ENCODE measurements at places on chromosomes 12 and 14.

DNA sequence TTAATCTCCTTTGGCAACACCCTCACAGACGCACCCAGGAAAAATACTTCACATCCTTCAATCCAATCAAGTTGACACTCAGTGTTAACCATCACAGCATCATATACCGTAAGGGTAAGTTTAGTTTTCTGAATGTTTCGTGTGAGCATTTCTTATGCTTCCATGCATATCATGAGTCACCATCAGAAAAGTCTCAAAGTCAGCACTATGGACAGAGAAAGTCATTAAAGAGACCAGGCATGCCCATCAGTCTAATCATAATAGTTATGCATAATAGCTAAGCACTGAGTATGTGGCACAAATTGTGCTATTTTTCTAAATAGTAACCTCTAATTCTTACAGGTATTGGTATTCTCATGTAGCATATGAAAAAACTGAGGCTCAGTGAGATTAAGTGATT lies 158.8 kb upstream of the PRMT8 start:
- DNase-seq = no peak

DNA sequence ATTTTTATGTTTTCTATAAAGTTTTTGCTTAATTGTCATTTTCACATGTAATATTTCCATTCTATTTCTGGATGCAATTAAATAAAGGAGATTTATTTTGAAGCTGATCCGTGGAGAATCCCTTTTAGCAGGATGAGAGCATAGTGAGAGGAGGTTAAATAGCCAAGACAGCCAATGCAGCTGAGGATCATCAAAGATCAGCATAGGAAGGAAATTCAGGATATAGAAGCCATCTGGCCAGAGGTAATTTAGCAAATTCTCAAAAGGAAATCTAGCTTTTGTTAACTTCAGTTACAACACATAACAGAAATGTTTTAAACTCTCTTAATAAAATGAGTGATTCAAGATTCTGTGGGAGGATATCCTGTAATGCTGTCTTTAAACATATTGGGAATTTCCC lies 122.8 kb upstream of the PDE3A start:
- DNase-seq = no peak

- no peak for DNase-seq
Measured at GRCh38 chr12:104964856-104965205, 6.7 kb upstream of the SLC41A2 start.

DNA sequence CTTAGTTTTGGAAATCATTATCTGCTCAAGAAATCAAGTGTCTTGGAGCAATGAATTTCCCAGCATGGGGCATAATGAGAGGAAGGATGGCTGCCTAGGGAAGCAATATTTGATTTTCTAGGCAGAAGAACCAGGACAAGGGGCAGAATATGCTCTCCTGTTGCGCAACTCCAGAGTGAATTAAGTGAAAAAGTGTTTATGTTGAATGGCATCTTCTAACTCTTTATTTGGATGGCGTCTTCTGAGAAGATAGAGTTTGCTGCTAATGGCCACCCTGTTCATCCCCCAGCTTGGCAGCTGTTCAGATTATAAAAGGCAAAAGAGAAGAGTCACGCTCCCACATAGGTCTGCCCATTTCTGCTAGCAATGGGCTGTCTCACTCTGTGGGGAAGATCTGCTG lies 1278.1 kb downstream of the AACS start:
- DNase-seq = no peak

- DNase-seq = no peak
Measured at GRCh38 chr12:55760663-55761062, 17.7 kb downstream of the GDF11 start.

GRCh38 chr12:10243818-10244520 lies 31.3 kb downstream of the GABARAPL1 start:
- DNase-seq = peak; percentile 51

DNA sequence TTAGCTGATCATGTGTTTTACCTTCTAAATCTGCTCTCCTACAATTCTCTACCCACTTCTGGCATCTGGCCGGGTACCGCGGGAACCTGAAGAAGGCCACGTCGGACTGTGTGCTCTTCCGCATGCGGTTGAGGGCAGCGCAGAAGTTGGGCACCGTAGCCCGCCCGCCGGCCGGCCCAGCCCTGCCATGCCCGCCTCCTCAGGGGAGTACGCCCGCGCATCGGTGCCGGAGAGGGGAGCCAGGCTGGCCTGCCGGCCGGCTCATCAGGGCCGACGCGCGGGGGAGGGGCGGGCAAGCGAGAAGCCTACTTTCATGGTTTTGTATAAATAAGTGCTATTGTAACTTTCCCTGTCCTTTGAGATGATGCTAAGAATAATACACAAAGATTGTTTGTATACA lies 19.9 kb upstream of the ADAMTS20 start:
- no peak for DNase-seq

- DNase-seq = no peak
Measured at GRCh38 chr12:93272997-93273396, 104.7 kb upstream of the NUDT4 start.

DNA sequence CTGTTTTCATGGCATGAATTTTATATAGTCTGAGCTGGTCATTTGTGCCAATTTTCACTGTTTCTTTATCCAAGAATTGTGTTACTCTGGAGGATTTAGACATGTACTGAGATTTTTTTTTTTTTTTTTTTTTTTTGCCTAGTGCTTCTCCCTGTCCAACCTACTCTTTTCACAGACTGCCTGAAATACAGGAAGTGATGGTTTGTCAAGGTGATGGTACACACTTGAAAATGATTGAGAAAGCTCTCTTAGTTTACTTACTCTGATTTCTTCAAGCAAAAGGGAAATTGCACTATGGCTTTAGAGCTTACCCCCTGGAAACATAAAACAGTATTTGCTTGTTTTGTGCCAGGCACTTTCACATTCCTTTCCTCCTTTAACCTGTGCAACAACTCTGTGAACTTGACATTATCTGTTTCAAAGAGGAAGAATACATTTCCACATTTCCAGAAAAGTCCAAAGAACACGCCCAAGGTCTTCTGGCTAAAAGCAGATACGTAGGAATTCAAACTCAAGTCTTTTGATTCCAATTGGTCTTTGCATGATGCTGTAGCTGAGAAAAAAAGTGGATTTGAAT lies 181.1 kb downstream of the SLC15A5 start:
- no peak for DNase-seq

DNA sequence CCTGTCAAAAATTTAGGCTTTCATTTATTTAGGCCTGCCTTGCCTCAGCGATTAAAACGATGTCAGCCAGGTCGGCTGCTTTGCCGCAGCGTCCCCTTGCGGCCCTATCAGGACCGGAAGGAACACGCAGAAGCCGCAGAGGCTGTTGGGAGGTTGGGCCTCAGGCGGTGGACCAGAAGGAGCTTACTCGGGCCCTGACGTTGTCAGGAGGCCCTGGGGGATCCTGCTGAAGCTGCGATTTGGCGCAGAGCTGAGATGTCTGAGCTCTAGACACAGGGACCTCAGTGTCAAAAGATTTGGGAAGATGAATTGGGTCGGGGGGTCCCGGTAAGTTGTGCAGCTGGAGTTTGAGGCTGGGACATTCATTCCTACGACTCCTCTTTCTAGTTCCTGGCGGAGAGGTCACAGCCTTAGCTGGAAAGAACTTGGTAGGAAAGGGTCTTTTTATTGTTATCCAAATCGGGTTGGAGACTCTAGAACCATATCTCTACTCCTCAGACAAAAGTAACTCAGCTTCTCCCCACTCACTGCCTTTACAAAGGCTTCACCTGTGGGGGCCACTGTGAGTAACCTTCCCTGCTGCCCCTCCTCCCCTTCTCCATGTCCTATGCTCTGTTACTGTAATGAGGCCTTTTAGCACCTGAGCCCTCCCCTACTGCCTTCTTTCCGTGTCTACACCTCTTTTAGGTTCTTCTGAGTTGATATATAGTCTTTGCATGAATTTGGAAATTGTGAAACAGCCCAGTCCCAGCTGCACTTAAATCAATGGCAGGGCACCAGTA lies 6.6 kb upstream of the ABCD2 start:
- DNase-seq = no peak

DNA sequence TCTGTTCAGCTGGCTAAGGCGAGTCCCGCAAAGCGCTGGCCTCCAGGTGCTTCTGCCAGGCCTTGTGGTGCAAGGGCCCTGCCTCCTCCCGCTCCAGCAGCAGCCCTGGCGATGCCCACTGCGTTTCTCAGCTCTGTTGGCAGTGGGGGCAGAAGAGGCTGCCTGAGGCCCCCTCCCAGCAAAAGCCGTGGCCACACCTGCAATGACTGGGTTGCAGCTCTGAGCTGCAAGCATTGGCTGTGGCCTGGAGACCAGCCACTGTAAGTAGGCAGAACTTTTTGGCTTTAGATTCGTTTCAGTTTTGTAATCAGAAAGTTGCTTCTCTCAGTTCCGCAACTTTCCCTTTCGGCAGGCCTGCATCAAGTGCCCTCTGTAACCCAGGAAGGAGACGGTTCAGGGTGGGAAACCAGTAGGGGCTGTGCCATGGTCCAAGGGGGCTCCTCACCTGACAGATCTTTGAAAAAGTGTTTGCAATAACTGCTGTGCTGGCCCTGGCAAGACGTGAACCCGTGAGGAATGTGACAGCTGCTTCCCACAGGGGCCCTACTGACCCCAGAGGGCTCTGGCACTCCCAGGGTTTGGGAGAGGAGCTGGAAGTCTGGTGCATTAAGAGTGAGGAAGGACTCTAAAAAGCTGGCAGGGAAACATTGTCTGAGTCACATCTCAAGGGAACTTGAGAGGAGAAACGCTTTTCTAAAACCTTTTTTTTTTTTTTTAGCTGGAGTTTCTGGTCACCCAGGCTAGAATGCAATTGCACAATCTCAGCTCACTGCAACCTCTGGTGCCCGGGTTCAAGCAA lies 54.5 kb upstream of the MAX start:
- peak; percentile 11 for DNase-seq

DNA sequence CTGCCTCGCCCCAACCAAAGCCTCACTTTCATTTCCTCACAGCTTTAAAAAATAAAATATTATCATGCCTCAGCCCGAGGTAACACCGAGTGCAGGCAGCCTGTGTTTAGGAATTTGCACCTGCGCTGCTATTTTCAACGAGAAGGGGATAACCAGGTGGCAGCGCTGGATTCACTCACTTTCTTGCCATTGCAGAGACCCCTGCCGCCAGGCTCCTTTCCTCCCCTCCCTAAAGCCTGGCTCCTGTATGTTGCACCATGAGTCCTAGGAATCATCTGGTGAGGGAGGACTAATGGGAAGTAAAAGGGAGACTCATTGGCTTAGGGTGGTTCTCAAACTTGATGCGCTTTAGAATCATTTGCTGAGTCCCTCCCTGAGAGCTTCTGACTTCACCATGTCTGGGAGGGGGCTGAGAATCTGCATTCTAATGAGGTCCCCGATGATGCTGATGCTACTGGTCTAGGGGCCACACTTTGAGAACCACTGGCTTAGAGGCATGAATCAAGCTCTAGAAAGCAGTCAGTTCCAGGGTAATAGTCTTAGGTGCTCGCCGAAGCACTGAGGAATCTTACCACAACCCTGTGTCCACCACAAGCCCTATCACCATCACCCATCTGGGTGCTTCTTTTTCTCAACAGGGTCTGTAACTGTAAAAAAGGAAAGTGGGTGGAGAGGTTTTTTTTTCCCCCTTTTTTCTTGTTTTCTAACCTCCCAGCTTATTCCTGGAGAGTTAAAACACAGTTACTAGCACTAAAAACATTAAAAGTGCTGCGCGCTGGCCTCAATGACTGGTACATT lies 83.8 kb downstream of the SLC38A1 start:
- DNase-seq = no peak

DNA sequence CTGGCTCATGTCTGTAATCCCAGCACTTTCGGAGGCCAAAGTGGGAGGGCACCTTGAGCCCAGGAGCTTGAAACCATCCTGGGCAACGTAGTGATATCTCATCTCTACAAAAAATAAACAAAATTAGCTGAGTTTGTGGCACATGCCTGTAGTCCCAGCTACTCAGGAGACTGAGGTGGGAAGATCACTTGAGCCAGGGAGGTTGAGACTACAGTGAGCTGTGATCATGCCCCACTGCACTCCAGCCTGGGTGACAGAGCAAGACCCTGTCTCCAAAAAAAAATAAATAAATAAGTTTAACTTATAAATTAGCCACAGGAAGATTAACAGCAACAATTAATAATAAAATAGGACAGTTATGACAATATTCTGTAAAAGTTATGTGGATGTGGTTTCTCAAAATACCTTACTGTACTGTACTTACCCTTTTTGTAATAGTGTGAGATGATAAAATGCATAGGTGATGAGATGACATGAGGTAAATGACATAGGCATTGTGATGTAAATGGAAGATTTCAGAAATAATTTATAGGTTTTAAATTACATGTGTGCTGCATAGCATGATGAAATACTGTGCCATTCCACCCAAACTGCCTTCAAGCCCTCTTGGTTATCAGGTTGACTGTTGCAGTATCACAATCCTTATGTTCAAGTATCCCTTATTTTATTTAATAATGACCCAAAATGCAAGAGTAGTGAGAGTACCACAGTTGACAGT lies 22.0 kb downstream of the USP15 start:
- no peak for DNase-seq

DNA sequence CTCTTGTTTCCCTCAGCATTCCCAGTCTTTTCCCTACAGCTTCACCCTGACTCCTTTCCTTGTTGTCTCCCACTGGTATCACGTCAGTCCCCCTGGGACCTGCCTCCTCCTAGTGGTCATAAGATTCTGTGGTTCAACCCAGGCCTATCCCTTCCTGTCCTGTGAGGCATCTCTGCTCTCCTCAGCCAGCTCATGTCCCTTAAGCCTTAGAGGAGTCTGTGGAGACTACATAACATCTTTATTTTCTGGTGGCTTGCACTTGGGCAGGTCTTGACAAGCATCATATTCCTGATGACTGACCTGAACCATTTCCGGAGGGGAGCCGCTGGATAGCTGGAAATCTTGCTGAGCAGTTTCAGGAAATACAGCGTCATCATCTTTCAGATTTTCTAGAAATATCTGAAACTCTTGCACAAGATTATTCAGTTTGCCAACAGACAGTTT lies 688 bp downstream of the C12orf71 start:
- no peak for DNase-seq

DNA sequence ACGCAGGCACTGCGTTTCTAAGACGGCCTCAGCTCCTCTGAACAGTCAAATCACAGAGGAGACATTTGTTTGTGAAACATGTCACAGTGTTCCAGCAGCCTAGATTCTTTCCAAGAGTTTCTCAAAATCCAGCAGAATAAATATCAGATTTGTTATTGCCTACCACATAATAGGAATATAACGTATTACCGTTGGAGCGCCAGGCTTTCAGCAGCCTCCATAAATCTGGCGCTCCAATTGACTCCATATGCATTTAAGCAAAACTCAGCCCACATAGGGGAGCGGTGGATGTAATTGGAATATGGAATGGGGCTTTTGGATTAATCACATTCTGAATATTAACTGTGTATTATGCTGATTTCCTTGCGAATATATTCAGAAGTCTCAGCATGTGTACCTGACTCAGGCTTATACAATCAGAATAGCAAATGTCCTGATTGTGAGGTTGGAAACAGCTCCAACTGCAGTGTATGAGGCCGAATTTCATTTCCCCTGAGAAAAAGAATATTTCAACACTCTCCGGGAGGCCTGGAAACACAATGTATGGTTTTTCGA lies 174.0 kb downstream of the ASCL4 start:
- no peak for DNase-seq
